ENCODE measurements at places on chromosomes 1 and 21.

DNA sequence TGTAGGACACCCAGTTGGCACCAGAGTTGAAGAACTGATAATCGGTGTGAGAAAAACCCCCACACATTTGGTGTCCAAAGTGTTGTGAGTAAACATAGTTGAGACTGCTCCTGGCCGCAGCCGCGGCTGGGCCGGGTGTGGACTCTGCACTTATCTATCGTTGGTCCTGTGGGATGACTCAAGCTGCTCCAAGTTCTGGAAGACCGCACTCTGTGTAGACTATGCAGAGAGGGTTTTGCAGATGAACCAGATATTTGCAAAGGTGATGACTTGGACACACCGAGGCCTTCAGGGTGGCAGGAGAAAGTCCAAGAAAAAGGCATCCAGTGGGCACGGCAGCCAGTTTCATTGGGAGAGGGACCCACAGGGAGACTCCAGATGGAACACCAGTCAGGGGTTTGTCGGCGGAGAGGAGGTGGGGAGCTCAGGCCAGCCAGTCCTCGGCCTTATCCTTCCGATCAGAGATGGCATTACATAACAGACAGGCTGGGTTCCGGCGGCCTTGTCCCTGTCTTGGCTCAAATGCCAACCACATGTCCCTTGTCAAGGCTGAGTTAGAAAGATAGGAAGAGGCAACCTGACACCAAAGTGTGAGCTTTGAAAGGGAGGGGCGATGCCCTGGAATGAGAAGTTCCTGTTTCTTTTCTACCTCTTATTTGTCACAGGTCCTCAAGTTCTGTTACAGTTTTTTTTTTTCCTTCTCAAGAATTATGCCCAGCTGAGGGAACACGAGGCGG is 21.1 kb downstream of the C2CD2 start:
- no peak for DNase-seq

DNA sequence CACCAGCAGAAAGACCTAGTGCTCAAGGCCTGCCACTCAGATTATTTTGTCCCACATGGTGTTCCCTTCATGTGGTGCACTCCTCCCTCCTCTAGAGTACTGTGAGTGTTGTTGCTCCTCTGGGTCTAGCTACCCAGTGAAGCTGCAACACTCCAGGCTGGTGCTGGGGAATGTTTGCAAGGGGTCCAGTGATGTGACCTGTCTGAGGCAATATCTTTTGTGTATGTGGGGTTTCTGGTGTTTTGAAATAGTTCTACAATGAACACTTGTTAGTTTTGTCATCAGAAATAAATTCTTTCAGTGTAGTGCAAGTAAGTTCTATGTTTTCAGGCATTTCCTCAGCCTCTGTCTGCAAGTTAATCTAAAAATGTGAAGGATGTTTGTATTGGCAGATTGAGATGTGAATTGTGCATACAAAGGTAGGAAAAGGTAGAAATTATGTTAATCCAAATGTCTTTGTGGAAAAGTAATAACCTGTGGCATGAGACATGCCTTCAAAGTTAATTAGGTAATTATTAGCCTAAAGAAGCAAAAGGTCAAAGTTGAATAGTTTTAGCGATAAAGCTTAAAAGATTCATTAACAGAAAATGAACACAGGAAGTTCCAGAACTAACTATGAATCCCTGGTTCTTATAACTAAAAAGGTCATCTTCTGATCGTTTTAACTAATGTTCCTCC is 616.8 kb downstream of the LTN1 start:
- no peak for DNase-seq

DNA sequence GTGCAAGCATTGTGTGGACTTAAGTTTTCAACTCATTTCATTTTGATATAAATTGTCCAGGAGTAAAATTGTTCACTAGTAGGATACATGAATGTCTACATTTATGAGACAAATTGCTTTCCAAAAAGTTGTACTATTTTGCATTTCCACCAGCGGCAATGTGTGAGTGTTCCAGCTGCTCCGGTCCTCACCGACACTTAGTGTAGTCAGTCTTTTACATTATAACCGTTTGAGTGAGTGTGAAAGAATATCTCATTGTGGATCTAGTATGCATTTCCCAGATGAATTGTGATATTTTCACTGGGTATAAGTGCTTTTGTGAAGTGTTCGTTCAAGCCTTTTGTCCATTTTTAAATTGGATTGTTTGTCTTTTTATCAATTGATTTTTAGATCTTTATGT is 111.5 kb upstream of the ARHGEF16 start:
- DNase-seq, result no peak

DNA sequence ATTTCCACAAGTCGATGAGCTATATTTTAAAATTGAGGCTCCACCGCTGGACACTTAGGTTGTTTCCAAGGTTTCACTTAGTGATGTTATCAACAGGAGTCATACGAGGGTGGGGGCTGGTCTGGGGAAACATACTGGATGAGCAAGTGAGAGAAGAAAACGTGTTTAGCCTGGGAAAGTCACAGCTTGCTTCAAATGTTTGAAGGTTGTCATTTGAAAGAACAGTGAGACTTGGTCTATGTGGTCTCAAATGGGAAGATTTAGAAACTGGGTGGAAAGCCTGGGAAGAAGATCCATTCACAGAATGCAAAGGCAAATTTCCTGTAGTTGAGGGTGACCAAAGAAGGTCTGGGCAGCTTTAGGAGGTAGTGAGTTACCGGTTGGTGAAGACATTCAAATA is 9.9 kb upstream of the DYRK1A start:
- DNase-seq, result no peak

DNA sequence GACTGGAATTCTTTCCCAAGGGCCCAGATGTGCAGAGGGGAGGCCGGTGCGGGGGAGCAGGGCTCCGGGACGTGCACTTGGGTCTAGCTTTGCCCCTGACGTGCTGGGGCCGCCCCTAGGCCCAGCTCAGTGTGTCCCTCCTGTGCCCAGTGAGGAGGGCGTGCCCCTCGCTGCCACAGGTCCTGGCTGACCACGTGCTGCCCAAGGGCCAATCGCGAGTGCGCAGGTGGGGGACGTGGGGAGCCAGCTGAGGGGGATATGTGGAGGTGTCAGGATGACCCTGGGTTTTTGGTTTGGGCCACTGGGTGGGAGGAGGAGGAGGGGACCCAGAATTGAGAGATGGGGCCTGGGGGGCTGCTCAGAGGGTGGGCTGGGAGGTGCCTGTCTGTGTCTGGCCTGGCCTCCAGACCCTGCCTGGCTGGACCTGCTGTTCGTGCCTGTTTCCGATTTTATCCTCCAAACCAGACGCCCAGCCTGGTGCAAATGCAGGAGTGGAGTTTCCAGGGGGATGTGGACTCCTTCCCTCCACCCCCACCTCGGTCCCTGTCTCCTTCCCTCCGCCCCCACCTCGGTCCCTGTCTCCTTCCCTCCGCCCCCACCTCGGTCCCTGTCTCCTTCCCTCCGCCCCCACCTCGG is 6.1 kb upstream of the RNF223 start:
- DNase-seq, result no peak

- no peak for DNase-seq
Observed at GRCh38 chr1:181059435-181059834, 25.7 kb downstream of the MR1 start.

- DNase-seq, result no peak
Observed at GRCh38 chr1:196380316-196380715, 227.9 kb downstream of the KCNT2 start.

DNA sequence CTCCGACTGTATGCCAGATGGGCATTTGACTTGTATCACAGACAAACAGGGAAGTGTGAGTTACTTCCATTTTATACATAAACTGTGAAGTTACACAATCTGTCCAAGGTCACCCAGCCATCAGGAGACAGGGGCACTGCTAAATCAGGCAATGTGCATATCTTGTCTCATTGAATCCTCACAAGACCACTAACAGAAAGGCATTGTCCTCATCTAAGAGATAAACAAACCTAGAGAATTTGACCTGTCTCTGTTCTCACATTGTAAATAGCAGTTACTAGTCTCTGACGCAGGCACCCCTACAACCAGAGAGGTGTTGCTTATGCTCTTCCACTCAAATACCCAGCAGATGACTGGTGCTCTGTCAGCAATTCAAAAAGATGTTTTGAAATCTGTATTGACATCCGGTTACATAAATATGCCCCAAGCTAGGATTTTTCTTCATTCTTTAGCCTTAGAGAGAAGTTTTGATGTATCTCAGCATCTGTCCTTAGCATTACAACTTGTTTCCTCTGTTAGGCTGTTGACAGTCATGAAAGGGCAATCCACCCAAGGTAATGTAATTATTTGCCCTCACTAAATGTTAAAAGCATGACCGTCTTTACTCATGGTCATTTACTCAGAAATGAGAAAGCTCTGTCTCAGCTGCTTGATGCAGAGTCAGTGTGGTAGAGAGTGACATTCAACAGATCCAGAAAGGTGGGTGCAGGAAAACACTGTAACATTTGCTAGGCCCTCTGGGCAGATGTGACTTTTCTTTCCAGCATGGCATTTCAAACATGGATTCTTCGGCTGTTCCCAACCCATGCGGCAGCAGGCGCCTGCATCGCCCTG is 51.9 kb upstream of the ZNF326 start:
- no peak for DNase-seq

- DNase-seq, result no peak
Observed at GRCh38 chr1:171869097-171869496, 27.8 kb downstream of the DNM3 start.

GRCh38 chr1:217881131-217881543 is 250.0 kb downstream of the SPATA17 start:
- DNase-seq, result no peak

DNA sequence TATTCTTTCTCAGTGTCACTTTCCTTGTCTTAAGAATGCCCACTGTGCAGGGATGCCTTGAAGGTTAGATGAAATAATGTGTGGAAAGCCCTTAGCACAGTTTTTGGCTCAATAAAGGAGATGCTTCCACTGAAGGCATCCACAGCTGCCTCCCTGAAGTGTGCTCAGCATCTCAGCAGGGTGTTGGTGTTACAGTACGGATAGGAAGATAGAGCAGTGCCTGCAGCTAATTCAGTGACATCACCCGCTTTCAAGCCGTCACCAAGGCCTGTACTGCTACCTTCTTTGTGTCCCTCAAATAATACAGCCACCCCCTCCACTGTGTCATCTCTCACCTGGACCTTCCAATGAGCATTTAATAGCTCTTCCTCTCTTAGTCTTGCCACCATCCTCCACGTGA is 59.0 kb downstream of the NDUFS5 start:
- DNase-seq, result no peak

GRCh38 chr1:162381941-162382750 is 618 bp downstream of the C1orf226 start:
- no peak for DNase-seq

DNA sequence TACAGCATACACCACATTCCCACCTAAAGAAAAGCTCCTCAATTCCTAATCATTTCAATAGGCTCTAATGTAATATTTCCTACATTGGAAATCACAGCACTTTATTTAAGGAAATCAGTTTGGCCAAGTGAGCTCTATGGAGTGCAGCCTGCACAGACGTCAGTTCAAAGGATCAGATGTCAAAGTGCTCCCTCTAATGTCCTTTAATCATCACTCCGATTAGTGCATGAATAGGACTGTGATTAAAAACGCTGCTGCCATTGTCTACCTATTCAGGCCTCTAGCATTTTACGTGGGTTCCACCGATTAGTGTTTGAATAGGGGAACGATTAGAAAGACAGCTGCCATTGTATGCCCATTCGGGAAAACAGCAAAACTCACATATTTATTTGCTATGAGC is 50.2 kb downstream of the DPYD start:
- no peak for DNase-seq

DNA sequence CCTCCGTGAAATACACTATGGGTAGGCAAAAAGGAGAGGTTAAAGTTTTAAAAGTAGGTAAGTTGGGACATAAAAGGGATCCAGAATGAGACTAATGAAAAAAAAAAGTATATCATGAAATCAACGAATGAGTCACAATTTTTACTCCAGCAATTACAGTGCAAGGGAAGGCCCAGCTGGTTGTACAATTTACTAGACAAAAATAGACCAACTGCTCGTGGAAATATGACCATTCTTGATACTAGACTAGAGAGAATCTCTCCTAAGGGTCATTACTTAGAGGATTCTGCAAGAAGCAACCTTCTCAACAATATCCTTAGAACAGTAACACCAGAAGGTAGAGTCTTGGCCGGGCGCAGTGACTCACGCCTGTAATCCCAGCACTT is 55.1 kb upstream of the EFHD2 start:
- DNase-seq, result no peak

GRCh38 chr1:233138788-233139585 is 156.5 kb downstream of the PCNX2 start:
- no peak for DNase-seq

- no peak for DNase-seq
Observed at GRCh38 chr1:89611721-89612120, 21.2 kb upstream of the LRRC8C start.

DNA sequence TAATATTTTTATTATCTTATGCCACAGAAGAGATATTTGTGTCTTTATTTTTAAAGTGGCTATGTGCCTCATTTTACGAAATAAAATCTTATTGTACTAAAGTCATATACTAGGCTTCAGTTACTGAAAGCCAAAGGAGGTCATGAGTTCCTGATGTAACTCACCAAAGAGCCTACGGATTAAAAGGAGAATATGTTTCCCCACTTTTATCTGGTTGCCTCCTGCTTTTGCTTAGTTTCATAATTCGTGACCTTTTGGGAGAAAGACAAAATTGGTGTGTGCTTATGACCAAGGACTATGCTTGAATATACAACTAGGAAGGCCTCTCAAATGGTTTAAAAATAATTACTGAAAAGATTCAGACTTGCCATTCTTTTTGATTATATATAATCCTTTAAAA is 18.2 kb upstream of the AHCTF1 start:
- no peak for DNase-seq

DNA sequence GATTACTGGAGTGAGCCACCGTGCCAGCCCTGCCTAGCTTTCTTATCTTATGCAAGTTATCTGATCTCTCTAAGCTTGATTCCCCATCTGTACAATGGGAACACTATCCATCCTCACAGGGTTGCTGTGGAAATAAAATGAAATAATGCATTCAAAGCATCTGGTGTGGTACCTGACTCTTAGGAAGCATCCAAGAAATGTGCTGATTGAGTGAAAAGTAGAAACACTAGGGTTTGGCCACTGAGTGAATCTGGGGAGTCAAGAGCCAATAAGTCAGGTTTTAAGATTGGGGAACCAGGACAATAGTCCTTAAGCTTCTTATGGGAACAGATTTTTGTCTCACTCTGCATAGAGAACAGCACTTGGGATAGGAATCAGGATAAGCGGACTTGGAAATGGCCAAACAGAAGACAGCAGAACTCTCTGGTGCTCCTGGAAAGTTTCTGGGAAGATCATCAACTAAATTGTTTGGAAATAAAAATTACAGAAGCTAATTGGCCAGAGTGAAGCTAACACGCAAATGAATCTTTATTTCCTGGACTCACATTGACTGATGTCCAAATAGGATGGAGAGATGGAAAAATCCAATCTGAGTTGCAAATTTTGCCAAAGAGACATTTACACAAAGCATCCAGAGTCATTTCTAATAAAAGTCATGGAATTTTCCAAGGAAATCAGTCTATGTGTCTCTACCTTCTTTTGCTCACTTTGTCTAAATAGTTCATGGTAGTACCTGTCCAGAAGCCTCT is 3.3 kb downstream of the PAFAH2 start:
- no peak for DNase-seq
